Activated CD4-positive, alpha-beta memory T cell treated with anti-CD3 and anti-CD28 coated beads for 36 hours (primary cell): ENCODE measurements at places on chromosomes 7 and 10.

- peak; percentile 42 for DNase-seq
Measured at GRCh38 chr10:113169853-113170460, 219.9 kb downstream of the TCF7L2 start.

DNA sequence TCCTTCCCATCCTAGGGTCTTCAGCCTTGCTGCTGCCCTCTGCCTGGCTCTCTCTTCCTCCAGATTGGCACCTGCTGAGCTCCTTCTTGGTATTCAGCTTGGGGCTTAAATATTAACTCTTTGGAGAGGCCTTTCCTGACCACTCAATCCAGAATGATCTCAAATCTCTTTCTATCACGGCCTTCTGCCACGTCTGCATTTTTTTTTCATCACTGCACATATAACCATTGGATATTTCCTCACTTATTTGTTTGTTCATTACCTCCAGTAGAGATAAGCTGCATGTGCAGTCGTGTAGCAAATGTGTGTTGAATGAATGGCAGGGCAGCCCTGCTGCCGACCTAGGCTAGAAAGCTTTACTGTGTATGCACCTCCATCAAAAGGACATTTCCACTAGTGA lies 51.6 kb upstream of the MPP7 start:
- DNase-seq, result no peak

DNA sequence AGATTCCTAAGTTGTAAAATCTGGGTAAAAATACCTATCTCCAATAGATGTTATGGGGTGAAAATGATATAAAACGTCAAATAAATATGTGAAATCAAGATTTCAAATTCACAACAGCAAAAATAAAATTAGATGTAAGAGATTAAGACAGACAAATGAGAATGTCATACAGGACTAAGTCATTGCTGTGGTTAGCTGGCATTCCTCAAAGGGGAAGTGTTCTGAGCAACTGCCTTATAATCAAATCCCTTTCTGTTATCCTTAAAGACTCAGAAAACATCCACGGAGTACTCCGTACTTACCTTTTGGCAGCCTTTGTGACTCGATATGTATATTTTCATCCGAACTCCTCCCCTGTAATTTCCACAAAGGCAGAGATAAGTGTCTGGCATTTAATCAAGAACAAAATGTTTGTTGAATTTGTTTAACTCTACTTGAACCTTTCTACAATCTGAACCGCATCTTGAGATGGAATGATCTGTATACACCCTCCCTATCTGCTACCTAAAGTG lies 559.6 kb downstream of the GATA3 start:
- no peak for DNase-seq

GRCh38 chr7:81469869-81470723 lies 299.8 kb downstream of the HGF start:
- DNase-seq, result peak; percentile 29

DNA sequence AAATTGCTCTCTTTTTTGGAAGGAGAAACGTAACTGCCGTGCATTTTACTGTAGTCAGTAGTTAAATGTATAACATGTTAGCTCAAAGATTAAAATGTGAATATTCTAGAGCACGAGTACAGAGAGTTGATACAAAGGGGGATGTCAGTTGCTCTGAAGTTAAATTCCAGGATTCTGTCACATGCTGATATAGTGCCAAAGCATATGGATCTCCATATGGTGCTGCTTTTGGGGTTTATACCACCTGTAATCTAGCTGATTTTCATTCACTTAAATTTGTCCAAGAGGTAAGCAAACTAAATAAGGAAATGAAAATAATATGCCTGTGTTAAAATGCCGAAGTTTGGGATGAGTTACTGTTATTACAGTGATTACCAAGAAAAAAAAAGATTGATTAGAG lies 298.6 kb downstream of the EXOC4 start:
- DNase-seq, result no peak

- no peak for DNase-seq
Measured at GRCh38 chr10:122083478-122084025, 94.6 kb downstream of the TACC2 start.

DNA sequence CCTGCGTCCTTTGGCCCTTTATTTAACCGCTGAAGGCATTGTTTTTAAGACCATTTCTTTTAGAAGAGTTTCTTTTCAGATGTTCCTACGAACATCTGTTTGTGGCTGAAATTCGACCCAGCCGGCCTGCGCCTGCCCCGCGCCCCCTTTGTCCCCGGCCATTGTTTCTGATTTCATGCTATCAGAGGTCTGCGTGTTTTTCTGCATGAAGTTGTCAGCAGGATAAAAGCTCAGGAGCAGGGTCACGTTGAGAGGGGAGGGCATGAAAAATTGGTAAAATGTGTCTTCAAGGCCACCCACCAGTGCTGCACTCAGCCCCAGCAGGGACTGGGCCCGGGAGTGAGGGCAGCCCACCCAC lies 43.1 kb downstream of the NKX6-2 start:
- no peak for DNase-seq

DNA sequence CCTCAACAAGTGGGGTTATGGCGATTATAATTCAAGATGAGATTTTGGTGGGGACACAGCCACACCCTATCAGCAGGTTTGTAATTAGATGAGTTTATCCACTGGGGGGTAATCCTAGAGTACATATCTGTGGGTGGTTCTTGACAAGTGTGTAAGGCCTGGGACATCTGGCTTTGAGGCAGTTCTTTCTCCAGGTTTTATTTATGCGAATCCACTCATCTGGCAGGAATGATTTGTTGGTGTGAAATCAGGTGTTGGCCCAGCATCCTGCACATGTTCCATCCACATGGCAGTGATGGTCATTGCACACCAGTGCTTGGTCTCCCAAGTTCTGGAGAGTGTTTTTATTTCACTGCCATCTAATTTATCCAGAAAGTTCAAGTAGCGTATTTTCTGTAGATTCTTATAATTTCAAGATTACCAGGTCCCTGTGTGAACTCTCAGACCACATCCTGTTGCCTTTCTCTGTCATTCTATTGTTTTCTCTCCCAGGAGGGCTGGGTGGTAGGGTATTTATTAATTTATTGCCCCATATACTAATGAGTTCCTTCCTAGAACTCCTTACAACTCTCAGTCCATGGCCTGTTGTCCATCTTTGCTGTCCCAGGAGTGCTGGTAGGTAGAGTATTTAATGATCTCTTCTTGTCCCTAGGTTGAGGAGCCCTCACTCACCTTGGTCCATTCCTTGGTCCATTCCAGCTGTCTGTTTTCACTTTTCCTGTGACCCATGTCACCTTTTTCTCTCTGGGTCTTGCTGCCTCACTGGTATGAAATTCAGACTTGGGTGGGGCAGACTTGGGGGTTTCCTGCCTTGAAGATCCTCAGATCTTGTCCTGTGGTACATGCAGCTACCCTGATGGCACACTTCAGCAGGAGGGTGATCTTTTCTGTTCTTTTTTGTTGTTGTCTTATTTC lies 10.4 kb downstream of the RALA start:
- DNase-seq, result no peak

- no peak for DNase-seq
Measured at GRCh38 chr7:37277513-37277912, 171.2 kb downstream of the ELMO1 start.

GRCh38 chr7:460374-461116 lies 59.1 kb downstream of the PDGFA start:
- no peak for DNase-seq

GRCh38 chr7:116772926-116773749 lies 89.2 kb upstream of the CAPZA2 start:
- no peak for DNase-seq

DNA sequence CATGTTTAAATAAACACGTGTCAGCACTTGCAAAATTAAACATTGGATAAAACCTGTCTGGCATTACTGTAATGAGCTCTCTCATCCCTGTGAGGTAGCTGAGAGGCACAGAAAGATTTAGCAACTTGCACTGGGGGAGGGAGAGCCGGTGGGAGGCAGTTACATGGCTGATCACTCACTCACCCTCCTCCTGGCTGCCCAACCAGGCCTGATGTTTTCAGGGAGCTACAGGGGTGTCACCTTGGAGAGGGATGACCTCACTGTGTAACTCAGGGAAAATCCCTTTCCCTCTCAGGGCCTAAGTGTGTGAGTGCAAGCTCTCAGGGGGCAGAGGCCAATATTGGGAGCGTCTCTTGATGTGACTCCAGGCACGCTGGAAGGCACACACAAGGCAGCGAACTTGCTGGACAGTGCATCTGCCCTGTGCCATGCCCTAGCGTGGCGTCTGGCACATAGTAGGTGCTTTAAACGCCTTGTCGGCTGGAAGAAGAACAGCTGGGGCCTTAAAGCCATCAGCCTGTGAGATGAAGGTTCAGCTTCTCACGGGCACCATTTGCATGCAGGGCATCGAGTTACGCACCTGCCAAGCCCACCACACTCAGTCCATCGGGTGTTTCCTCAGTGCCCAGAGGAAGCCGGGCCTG lies 51.1 kb downstream of the ELFN1 start:
- DNase-seq, result no peak

DNA sequence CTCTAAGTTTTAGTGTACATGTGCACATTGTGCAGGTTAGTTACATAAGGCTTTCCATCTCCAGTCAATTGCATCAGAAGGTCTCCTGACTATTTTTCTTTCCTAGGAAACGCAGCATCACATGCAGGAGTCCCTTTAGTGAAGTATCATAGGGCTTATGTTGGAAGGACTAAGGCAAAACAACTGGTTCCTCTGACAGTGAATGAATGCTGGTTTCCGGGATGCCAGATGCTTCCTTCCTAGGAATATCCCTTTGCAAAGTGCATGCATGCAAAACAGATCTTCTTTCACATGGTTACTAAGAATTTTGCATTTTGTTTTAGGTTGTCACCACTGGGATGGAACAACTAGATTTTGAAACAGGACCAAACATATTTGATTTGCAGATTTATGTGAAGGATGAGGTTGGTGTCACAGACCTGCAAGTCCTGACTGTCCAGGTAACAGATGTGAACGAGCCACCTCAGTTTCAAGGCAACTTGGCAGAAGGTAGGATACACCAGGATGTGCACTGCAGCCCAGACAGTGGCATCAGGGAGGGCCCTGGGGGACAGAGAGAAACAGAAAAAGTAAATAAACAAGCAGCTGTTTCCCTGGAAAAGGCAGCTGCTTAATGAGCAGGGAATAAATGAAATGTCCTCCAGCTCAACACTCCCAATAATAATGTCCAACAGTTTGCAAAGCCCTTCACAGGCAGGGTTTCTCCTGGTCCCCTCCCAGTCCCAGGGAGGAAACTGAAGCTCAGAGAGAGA lies 17.8 kb downstream of the CDHR3 start:
- no peak for DNase-seq

DNA sequence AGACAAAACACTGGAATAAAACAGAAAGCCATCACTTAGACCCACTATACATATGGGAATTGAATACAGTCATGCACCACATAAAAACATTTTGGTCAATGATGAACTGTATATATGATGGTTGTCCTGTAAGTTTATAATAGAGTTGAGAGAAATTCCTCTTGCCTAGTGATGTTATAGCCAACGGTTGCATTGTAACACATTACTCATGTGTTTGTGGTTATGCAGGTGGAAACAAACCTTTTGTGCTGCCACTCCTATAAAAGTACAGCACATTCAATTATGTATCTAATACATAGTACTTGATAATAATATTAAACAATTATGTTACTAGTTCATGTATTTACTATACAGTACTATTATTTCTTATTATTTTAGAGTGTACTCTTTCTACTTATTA lies 381.2 kb upstream of the MBL2 start:
- DNase-seq, result no peak

- DNase-seq, result no peak
Measured at GRCh38 chr7:47375121-47375938, 206.6 kb downstream of the TNS3 start.

GRCh38 chr7:16512097-16512496 lies 14.5 kb upstream of the LRRC72 start:
- no peak for DNase-seq

- no peak for DNase-seq
Measured at GRCh38 chr10:63503395-63503794, 17.8 kb upstream of the REEP3 start.

DNA sequence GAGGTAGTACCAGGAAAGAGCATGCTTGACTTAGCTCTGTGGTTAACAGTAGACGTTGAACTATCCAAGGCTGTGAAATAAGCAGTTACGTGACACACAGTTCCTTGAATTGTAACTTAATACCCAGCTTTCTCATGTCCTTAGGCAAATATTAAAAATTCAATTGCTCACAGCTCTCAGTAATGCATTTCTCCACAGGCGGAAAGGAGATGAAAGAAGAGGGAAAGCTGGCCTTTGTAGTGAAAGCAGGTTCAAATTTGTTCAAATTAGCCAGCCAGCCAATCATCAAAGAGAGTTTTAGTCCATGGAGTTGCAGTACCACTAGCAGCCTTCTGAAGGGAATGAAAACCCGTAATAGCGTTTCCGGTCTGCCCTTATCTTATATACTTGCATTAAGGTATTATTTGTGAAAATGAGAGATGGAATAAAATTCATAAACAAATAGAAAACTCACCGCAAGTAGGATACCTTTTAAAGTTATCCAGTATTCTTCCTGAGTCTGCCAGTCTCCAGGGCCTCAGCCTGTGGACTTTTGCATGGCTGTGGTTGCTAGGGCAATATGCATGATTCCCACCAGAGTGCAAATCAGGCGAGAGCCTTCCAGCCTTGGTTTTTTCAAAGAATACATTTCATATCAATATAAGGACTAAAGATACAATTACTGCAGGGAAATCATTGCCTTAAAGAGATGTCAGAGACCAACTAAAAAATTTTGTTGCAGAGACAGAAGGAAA lies 795.5 kb downstream of the TNS3 start:
- DNase-seq, result no peak

DNA sequence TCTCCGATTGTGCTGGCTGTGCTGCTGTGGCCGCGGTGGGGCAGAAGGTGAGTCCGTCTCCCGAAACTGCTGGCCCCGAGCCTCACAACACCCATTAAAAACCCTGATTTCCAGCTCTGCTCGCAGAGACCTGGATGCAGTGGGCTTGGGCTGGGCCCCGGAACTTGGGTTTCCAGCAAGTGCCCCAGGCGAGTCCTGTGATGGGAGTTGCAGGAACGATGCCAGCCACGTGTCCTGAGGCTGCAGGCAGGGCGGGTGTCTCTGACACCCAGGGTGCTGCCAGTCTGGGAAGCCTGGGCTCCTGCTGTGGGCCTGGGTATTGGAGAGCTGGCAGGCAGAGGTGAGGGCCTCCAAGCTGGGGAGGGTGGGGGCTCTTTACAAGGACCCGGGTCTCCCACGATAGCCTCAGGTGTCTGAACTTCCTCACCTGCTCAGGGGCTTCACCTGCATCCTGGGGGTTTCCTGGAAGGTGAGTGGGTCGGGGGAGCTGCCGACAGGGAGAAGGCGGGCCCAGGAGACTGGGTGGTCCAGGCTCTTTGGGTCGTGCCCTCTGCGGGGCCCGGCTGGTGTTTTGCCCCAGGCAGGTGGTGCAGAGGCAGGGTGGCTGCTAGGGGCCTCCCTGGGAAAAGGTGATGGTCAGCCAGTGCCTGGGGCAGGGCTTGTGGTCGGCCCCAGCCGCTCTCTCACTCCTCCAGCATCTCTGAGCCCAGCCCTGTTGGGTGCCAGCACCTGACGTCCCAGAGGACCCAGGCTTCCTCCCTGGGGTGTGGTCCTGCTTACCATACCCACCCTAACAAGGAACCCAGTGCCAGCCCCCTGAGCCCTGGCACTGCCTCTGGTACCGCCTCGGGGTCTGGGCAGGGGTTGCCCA lies 180.3 kb downstream of the DNAJB6 start:
- peak; percentile 4 for DNase-seq
